GM12878 (cell line): ENCODE measurements at places on chromosomes 4 and X.

DNA sequence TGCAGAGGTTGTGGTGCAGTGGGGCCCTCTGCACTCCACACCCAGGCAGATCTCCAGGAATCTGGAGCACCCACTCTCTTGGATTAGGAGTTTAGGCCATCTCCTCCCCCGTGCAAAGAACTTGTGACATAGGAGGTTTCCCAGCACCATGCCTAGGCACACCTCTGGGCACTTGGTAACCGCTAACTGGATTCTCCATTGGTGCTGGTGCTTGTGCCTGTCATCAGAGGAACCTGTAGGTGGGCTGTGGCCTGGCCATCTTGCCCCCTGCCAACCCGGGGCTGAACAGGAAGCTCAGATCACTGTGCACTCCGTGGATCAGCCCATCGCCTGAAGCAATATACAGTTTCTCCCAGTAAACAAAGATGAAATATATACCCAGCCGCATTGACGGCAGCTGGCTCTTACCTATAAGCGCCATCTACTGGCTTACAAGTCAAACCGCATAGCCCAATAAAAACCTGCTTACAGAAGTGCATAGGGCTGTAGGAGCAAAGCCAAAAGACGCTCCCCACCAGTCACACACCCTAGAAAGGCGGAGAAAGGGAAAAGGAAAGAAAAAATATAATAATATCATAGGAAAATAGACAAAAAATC is 19.1 kb upstream of the TEX13B start:
- no peak for DNase-seq

DNA sequence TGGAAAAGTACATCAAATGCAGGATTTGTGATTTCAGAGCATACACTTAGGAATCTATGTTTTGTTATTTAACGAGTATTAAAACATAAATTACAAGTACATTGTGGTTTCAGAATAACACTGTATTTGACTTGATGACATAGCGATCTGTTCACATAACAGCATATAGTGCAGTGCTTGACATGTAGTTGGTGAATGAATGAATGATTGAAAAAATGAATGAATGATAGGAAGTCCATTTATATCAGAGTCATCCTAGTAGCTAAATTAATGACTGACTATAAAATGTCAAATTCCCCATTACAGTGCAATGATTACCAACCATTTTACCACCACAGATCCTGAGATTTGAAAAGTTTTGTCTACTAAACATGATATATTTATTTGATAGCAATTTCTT is 114.6 kb upstream of the FAT1 start:
- DNase-seq: no peak

- DNase-seq: no peak
Measured at GRCh38 chr4:15110120-15110571, 107.9 kb downstream of the CPEB2 start.

- DNase-seq: no peak
Measured at GRCh38 chr4:127491571-127491970, 141.2 kb upstream of the INTU start.

- DNase-seq: no peak
Measured at GRCh38 chrX:66654411-66654810, 15.5 kb upstream of the EDA2R start.

DNA sequence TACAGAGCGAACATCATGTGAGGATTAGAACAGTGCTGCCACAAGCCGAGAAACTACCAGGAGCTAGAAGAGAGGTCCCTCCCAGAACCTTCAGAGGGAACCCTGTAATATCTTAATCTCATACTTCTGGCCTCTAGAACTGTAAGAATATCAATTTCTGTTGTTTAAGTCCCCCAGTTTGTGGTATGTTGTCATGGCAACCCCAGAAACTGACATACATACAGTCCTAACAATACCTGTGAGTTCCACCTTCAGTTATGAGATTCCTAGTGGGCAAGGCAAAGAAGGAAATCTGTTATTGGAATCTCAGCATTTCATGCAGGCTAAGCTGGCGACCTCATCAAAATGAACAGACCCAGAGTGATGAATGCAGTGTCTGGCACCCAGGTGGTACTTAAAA is 42.5 kb downstream of the ZBTB49 start:
- DNase-seq: no peak
